ENCODE measurements at places on chromosomes 7 and 10. TPM values are rescaled to one million over a fixed set of nuclear protein-coding genes. Genes with fewer than 3 reads are reported as not detected.
A peak's percentile ranks its signal among the peaks of the same experiment; 100 is the strongest.

The ADARB2 gene
- total RNA-seq = not detected

DNA sequence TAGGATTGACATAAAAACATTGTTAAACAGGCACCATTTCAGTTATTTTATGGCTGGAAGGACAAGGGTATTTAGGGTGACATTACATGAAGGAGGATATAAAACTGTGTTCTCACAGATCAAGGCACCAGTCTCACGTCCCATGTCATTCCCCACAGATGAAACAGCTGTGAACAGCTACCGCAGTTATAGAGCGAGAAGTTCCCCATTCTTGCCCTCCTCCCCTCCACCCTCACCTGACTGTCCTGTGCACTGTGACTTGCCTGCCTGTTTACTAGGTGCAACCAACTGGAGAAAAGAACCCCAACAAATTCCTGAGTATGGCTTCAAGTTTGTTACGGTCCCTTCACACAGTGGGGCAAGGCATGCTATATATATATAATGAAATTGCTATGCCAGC lies 141.6 kb downstream of the SND1 start:
- no peak for DNase-seq

The OR6V1 gene
- not detected for total RNA-seq

GRCh38 chr10:74177140-74177677 lies 26.2 kb downstream of the ADK start:
- no peak for DNase-seq

The ADIRF gene
- total RNA-seq = 43.2 TPM

GRCh38 chr7:133517766-133518165 lies 264.9 kb downstream of the EXOC4 start:
- DNase-seq = no peak

The PLEKHA1 gene
- 74.4 TPM for total RNA-seq

The PVRIG gene
- not detected for total RNA-seq

The SMO gene
- total RNA-seq = 5.0 TPM

DNA sequence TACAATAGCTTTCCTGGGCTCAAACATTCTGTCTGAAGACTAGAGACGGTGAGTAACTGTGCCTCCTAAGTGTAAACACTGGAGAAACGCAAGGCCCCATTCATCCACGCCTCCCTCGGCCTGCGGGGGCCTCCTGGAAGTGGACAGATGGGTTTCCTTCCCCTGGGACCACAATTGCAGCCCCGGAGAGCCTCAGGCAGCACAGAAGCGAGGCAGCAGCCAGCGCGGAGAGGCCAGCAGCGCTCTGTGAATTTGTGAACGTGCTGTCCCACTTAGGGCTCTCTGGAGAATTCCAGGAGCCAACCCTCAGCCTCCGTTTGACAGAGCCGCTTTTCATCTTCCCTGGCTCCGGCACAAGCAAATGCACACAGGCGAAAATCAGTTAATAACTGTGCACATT lies 23.2 kb upstream of the CALN1 start:
- DNase-seq = peak; percentile 62

- DNase-seq = no peak
These were observed 482.3 kb downstream of the SORCS1 start for GRCh38 chr10:106682175-106682574.

The SPDYE9 gene
- not detected for total RNA-seq

The ATOH7 gene
- total RNA-seq = not detected

GRCh38 chr10:98971464-98971863 lies 264.2 kb downstream of the HPSE2 start:
- DNase-seq = no peak

The ASB10 gene
- 42.6 TPM for total RNA-seq

DNA sequence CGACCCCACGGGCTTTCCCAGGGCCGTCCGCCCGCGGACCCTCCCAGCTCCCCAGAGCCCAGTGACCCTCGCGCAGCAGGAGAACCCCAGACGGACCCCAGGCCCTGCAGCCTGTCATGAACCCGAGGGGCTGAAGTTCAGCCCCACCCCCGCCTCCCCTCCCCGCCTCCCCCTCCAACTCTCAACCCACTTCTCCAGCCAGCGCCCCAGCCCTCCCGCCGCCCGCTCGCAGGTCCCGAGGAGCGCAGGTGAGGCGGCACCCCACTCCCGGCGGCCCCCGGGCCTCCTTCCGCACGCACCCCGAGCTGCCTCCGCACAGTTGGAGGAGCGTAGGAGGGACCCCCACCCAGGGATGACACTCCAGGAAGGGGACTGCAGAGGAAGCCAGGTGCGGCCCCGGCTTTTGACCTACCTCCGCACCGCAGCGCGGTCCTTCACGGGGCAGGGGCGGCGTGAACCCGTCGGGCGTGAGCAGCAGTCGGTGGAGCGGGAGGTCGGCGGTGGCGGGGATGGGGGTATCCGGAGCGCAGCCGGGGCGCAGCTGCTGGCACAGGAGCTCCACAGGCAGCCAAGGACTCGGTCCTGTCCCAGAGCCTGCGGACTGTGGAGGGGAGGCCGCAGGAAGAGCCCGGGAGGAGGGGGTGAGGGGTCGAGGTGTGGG lies at the start of gene TMEM176A:
TMEM176A (plus strand) TSS at position 189 of the 661 bp plus-strand sequence. CDS start 782 bp downstream, outside the sequence.
- peak; percentile 47 for DNase-seq

The PRPS1L1 gene
- total RNA-seq = not detected

The STAG3 gene
- 0.94 TPM for total RNA-seq

DNA sequence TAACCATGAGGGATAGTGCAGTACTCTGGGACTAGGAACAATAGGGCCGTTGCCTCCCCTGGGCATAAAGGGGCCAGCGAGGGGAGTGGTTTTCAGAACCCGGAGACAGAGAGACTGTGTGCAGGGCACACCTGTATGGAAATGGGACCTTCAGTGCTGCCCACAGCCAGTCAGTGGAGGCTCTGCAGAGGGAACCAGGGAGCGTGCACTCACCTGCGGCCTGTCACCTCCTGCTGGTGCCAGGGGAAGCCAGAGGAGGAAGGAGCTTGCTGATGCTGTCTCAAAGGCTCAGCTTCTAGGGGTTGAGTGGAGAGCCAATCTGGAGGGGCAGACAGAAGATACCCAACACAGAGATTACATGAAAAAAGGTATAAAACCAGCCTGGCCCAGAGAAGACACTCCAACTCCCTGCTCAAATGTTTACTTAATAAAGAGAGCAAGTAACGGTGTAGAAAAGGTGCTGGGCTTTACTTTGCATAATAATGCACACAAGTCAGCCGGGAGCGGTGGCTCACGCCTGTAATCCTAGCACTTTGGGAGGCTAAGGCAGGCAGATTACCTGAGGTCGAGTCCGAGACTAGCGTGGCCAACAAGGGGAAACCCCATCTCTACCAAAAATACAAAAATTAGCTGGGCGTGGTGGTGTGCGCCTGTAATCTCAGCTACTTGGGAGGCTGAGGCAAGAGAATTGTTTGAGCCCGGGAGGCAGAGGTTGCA lies 35.5 kb upstream of the WAPL start:
- no peak for DNase-seq

GRCh38 chr10:44513591-44513990 lies 128.7 kb upstream of the CXCL12 start:
- DNase-seq = no peak

GRCh38 chr7:2185715-2186114 lies 47.0 kb downstream of the MAD1L1 start:
- peak; percentile 16 for DNase-seq

GRCh38 chr10:5895804-5896203 lies 5.8 kb downstream of the FBH1 start:
- no peak for DNase-seq

- DNase-seq = no peak
These were observed 191.5 kb downstream of the CELF2 start for GRCh38 chr10:11208908-11209829.

- no peak for DNase-seq
These were observed 72.4 kb upstream of the CAPZA2 start for GRCh38 chr7:116790025-116790424.

The PNLIPRP1 gene
- not detected for total RNA-seq

- no peak for DNase-seq
These were observed 76.6 kb downstream of the NDUFB2 start for GRCh38 chr7:140773104-140773503.

The GIMAP5 gene
- total RNA-seq = 8.5 TPM

The ARMS2 gene
- not detected for total RNA-seq

The COX15 gene
- 32.4 TPM for total RNA-seq

GRCh38 chr7:67371429-67372305 lies 375.0 kb downstream of the TYW1 start:
- DNase-seq = peak; percentile 57

GRCh38 chr7:118327174-118327573 lies 102.7 kb downstream of the ANKRD7 start:
- DNase-seq = no peak

The PRLHR gene
- not detected for total RNA-seq

DNA sequence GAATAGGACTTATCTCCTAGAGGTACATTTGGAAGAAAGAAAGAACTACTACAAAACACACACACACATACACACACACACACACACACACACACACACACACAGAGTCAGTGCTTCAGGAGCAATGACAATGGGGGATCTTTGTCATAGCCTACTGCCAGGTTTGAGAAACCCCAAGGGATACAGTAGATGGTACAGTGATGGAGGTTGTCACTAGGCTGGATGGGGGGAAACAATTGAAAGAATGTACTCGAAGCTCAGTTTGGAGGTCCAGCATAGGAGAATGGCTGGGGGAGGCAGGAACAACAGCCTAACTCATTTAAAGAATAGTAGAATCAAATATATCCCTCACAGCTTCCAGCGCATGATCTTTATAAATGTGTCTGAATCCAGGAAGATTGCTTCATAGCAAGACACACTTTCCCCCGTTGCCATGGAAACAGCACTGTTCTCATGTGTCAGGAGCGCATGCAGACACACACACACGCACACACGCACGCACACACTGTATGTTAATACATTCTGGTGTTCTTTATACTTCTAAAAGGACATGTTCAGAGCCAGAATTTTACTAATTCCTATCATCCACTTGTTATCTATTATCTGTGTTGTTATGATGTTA lies 32.6 kb upstream of the ZNRF2 start:
- no peak for DNase-seq

DNA sequence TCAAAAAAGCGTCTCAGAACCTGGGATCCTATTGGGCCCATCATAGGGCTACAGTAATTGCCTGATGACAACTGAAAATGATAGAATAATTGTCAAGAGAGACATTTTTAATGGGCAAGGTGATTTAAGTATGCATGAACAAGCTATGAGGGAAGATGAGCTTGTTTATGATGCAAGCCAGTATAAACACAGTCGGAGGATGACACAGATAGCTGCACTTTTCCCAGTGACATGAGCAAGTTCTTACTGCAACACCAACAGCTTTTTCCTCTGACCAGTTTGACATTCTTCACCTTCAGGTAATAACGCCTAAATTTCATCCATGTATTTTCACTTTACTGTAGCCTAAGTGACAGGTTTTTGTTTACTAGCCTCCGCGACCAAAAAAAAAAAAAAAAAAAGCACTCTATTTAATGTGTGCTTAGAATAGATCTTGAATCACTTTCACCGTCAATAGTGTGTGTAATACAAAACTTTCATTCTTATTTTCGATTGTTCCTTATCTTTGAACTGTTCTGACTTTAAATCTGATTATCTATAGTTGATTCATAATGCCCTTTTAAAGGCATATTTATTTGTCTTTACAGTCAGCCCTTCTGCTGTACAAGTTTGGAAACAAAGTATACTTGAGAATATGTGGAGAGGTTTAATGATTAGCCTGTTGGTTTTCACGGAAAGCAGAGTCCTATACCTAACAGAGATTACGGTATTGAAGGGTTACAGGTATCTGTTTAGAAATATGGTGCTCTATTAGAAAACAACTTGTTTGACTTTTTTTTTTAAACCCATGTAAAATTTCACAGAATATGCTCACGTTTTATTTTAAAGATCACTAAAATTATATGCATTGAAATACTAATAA lies 1.7 kb downstream of the FOXP2 start:
- no peak for DNase-seq

- peak; percentile 34 for DNase-seq
These were observed 108.1 kb downstream of the CCDC71L start for GRCh38 chr7:106552645-106553445.

DNA sequence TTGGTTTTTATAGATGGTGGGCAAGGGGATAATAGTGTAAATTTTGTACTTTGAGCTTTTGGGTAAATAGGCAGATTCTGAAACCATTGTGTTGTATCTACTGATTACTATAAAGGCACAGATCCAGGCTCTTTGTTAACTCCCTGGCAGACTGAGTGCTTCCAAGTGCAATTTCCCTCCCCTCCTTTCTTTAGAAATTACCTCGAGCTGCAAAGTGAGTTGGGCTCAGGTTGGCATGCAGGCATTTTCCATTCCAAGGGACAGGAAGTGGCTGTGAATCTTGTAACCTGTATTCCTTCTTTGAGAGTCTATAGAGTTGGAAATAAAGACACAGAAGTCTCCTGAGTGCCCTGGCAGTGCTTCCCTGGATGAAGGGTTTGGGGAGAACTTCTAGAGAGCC lies 494.2 kb upstream of the GALNT17 start:
- DNase-seq = no peak

DNA sequence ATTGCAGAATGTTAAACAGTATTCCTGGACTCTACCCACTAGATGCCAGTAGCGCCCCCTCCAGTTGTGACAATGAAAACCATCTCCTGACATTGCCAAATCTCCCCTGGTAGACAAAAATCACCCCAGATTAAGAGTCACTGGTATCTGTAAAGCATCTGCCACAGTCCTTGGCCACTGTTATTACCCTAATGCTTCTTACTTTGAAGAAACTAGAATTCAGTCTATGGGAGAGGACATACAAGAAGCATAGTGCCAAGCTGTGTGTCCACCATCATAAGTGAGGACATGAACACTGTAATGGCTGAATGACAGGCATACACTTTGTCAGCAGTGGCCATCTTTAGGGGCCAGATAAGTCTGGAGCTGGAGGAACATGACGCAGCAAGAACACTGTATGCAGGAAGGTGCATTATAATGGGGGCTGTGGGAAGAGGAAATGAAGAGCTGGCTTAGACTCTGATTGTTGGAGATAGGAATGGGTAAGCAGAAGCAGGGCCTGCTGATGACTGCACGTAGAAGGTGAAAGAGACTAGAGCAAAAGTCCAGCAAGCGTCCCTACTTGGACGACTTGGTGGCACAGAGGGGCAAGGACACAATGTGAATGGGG lies 32.5 kb downstream of the CBX3 start:
- no peak for DNase-seq

GRCh38 chr10:110759523-110759922 lies 112.2 kb upstream of the PDCD4 start:
- no peak for DNase-seq

DNA sequence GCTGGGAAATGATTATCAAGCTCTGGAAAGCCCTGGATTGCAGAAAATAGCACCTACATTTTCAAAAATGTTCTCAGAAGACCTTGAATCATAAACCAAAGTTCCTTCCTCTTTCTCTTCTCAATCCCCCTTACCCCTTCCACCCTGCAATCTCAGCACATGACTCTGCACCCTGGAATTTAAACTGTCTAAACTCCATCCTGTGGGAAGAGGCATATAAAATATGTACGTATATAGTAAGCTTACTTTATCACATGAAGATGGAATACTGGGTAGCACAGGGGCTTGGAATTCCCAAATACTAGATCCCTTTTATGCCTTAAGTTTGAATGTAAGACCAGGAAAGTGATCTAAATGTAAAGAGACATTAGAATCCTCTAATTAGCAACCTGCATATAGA lies 7.7 kb downstream of the AGMO start:
- no peak for DNase-seq

DNA sequence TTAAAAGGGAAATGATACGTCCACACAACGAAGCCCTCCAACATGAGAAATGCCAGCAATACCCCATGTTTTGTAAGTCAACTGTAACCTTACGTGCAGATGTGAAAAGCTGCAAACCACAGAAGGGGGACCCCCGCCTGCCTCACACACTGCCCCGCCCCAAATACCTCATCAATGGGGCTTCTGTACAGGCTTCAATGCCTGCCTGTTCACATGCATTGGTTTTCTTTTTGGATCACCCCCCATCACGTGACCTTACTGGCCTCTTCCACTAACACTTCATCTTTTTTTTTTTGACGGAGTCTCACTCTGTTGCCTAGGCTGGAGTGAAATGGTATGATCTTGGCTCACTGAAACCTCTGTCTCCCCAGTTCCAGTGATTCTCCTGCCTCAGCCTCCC lies 224.0 kb downstream of the TNS3 start:
- DNase-seq = no peak

All from Right ventricle myocardium superior (tissue), 1 donor.